Thoracic aorta (tissue), 2 donors: ENCODE measurements at places on chromosomes 1 and 21. TPM values are rescaled to one million over a fixed set of nuclear protein-coding genes. Genes with fewer than 3 reads are reported as not detected.

BACH1 gene
- 47.0 TPM for total RNA-seq

GLIS1 gene
- not detected for total RNA-seq

OR2M3 gene
- total RNA-seq, result not detected

GRCh38 chr1:192949783-192950182 is 109.4 kb downstream of the UCHL5 start:
- H3K4me1 ChIP-seq, result peaks cover 5% of the 10 kb centered on the region
- H3K27me3 ChIP-seq, result no peaks in the 10 kb centered on the region
- no peaks in the 10 kb centered on the region for H3K36me3 ChIP-seq
- no peak overlapping the region for H3K27ac ChIP-seq

DNA sequence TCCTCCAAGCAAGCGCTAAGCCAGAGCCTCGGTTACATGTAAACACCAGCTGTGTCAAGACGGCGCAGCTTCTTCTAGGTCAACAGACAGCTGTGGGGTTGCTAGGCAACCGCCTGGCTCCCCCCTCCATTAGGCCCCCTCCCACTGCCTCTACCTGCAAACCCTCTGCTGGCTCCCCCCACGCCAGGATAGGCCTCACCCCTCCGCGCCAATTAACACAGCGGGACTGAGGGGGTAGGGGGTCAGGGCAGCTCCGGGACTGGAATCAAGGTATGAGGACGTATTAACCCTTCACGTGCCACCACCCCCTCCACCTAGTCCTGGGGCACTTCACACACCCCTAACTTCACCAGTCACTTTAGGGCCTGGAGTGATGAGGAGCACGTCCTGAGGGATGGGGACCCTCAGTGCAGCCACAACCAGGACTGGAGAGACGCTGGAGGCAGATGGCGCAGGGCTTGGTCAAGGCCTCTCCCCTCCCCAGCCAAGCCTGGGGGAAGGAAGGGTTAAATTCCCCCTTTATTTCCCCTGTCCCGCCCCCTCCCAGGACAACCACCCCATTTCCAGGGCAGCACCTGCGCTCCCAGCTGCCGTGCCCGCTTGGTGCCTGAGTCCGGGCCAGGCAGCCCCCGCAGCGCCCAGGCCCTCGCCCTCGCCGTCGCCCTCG is 37.4 kb upstream of the WASF2 start:
- no peaks in the 10 kb centered on the region for H3K27me3 ChIP-seq
- H3K4me1 ChIP-seq, result peaks cover 76% of the 10 kb centered on the region
- H3K4me3 ChIP-seq, result peak overlapping the region; percentile 77
- peak overlapping the region; percentile 76 for H3K27ac ChIP-seq
